NCI-H1092 treated with DMSO at 0.1 percent for 48 hours (cell line): ENCODE measurements at places on chromosomes 1 and 21.

DNA sequence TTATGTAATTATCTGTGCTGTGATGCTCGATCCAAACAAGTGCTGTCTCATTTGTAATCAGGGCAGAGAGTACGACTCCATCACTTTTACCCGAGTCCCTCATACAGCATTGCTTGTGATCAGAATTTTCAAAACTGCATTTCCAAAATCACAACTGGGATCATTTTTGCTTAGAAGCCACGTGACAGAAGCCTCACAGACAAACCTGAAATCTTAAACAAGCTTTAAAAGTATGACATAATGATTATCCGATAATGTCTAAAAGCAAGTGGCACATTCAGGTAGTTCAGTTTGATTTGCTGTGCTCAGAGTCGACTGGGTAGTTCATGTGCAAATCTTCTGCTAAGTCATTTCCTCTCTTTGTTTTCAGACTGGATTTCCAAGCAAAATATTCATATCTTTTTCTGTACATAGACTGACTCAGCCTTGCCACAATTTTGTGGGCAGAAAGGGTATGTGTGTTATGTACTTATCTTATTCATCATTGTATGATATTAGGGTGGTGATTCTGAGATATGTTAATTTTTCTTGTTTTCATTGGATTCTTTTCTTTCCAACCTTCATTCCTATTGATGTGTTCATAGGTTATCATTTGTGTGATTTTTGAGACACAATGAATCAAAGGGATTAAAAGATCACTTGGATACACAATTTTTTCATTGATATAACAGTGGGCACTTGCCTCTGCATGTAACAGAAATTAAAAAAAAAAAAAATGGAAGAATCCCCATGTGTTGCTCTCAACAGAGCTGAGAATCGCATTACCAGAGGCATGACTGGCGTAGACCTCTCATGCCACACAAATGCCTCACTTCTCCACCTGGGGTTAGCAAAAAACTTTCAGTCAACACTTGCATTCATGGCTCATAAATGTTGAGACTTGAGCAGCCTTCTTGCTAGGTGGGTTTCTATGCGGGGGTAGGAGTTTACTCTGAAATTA, 355.7 kb downstream of the LTN1 start:
- no peak for DNase-seq

- no peak for DNase-seq
Measured at GRCh38 chr1:116692879-116693278, 25.3 kb upstream of the IGSF3 start.

GRCh38 chr1:55951291-55951690, 628.1 kb downstream of the PLPP3 start:
- DNase-seq: no peak

DNA sequence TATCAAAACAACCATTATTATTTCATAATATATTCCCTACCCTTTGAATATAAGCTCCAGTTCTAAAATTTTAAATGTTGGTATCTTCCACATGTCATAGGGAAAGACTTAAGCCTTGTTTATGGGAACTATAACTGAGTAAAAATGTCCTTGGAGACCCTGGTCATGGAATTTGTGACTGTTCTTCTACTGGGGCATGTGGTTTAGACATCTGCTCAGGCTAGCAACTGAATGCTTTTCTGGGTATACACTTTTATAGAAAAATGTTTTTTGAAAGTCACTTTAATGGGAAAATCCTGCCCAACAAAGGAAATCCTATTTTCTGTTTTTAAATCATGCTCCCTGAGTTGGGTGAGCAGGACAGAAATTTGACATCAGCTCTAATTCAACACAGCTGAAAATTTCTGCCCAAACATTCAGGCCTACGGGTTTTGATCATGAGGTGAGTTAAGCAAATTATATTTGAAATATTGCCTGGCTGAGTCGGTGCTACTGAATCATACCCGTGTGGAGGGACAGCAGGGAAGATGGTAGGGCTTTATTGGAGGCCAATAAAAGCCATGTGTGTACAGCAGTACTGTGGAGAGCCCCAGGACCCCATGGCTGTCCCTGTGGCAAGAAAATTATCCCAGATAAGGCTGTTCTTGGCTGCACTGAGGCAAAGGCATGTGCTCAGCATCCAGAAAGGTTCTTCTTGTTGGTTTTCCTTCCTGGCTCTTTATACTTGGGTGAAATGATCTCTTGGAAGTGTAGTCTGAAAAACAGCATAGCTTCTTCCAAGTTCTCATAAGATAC, 391.8 kb downstream of the DISC1 start:
- DNase-seq: no peak

DNA sequence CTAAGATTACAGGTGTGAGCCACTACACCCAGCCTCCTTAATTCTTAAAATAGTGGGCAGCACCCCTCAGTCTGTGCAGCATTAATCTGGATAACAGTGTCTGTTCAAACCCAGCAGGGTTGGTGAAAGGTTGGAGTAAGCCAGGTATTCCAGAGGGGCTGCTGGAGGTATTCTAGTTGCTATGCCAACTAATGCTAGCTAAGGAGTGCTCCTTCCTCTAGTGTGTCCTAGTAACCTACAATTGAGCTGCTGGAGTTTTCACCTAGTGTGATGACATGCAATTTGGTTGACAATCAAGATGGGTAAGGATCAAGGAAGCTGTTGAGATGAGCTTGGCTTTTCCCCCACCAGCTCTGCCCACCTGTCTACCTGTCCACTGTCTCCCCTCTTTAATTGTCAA, 100.2 kb upstream of the IPO9 start:
- DNase-seq: no peak

GRCh38 chr1:47644212-47644573, 206.3 kb downstream of the FOXD2 start:
- no peak for DNase-seq

- DNase-seq: no peak
Measured at GRCh38 chr1:210236840-210237409, 4.3 kb downstream of the SERTAD4 start.
